ENCODE measurements at places on chromosomes 7 and 10.

DNA sequence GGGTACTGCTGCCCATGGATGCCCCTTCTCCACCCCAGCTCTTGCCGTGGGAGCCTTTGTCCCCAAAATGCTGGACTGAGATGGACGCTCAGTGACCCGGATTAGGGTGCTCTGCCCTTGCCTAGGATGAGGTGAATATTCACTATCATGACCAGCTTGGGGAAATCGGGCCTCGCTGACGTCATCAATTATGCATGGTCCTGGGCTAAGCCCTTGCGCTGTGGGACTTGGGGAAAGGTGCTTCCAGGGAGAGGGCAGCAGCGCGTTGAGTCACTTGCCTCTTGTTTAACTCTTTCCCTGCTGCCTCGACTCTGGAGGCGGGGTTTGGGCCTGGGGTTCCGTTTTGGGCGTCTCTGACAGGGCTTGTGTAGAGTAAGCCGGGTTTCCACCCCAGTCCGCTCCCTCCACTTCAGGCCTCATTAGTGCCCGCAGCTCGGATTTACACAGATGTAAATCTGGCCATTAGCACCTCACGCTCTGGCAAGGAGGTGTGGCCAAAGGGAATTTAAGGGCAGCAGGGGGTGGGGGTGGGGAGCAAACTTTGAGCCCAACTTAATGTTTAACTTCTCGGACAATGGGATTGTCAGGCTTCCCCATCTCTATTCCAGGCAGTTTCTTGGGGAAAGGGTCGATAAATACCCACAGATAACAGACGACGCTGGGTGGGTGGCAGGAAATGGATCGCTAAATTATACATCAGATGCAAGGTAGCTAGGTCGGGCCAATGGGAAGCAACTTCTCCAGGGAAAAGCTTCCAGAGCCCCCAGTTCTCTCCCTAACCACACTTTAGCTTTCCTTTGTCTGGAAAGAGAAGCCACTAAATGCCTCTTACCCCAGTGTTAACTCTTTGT is 51.3 kb upstream of the TCF7L2 start:
- no peak for DNase-seq

- DNase-seq = no peak
Observed at GRCh38 chr10:52741851-52742250, 30.7 kb downstream of the MBL2 start.

DNA sequence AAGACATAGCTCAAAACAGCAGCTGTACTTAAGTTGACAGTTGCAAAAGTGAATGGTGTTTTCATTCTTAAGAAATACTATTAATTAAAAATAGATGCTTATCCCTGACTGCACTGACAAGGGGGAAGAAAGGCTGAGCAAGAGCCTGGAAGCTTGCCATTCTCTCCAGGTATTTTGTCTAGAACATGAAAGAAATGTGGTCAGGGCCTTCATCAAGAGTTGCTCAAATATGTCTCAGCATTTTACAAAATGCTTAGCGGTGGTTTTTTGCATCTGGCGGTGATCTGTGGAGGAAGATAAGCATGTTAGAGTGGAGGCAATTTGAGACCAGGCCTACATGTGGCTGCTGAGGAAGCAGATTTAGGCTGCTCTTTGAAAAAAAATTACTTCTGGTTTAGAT is 46.4 kb upstream of the CC2D2B start:
- DNase-seq = no peak

DNA sequence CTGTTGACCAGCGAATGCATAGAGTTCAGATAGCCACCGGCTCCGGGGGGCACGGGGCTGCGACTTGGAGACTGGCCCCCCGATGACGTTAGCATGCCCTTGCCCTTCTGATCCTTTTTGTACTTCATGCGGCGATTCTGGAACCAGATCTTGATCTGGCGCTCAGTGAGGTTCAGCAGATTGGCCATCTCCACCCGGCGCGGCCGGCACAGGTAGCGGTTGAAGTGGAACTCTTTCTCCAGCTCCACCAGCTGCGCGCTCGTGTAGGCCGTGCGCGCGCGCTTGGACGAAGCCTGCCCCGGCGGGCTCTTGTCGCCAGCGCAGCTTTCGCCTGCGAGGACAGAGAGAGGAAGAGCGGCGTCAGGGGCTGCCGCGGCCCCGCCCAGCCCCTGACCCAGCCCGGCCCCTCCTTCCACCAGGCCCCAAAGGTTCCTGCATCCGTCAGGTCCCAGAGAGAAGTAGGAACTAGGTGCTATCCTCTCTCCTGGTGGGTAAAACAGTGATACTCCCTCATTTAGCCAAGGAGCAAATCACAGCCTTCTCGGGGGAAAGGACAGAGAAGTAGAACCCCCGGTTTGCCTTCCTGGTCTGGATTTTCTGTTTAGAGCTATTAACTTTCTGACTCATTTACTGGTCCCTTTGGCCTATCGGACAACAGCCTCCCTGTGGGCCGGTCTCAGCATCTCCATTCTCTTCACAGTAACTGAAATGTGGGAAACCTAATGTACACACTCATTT is 6.1 kb upstream of the HOXA2 start:
- no peak for DNase-seq

DNA sequence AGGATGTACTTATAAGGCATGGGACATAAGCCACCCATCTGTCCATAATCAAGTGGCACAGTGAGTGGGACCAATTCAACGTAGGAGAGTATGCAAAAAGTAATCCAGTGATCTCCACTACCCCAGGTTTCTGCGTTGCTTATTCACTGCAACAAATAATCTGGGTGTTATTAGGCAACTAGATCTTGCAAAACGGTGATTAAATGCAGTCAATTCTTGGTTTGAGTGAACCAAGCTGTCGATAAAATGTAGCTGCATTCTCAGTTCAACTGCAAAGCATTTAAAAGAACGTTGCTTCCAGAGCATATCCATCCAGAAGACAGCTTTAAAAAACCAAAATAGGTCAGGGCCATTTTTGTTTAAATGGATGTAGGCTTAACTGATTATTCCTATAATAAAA is 5.0 kb downstream of the LSMEM1 start:
- no peak for DNase-seq

- no peak for DNase-seq
Observed at GRCh38 chr10:124225467-124226270, 132.3 kb upstream of the CHST15 start.

- DNase-seq = no peak
Observed at GRCh38 chr7:116673457-116673865, 1.5 kb downstream of the MET start.

DNA sequence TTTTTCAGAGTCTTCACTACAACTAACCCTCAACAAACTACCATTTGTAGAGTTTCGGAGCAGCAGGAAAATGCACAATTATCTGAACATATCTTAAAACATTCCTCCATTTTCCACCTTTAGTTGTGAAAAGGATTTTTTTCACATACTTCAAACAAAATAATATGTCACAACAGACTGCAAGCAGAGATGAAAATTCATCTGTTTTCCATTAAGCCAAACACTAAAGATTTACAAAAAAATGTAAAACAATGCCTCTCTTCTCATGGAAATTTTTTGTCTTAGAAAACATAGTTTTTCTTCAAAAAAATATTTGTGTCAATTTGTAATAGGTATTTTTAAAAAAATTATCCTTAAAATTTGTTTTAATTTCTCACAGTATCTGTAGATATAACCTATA is 98.9 kb downstream of the ARHGAP12 start:
- no peak for DNase-seq

DNA sequence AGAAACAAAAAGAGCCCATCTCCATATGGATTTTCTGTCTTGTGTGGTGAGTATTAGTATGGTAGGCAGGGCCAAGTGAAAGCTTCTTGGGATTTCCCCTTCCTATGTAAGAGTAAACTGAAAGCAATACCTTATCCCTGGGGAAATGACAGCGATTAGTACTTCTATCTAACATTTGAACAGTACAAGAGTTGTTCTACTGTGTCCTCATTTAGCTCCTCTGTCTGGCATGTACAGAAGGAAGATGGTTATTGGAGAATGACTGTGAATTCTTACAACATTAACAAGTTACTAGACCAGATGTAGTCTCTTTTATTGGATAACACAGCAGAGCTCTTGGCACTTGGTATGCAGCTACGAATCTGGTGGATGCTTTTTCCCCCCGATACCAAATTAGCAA is 17.9 kb upstream of the TRIL start:
- no peak for DNase-seq

- no peak for DNase-seq
Observed at GRCh38 chr7:143343596-143343995, 18.9 kb downstream of the FAM131B start.

GRCh38 chr10:70587045-70587658 is 15.4 kb downstream of the PRF1 start:
- no peak for DNase-seq

- no peak for DNase-seq
Observed at GRCh38 chr7:128915271-128915819, 4.8 kb upstream of the KCP start.

- DNase-seq = no peak
Observed at GRCh38 chr7:70764701-70765208, 367.2 kb upstream of the GALNT17 start.

DNA sequence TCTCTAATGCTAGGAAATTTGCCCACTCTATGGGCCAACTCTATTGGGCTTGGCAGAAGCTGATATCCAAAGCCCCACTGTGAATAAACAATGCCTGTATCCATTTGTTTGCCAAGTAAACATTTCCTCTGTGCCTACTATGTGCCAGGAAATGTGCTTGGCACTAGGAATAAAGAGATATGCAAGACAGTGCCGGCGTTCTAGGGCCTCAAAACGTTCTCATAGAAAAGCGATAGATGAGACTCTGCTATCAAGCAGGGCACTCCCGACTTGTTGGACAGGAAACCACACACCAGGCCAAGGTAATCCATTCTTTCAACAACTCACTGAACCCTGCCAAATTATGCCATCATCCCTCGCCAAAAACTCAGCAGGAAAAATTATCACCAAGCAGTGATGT is 196.7 kb downstream of the IPMK start:
- DNase-seq = no peak

DNA sequence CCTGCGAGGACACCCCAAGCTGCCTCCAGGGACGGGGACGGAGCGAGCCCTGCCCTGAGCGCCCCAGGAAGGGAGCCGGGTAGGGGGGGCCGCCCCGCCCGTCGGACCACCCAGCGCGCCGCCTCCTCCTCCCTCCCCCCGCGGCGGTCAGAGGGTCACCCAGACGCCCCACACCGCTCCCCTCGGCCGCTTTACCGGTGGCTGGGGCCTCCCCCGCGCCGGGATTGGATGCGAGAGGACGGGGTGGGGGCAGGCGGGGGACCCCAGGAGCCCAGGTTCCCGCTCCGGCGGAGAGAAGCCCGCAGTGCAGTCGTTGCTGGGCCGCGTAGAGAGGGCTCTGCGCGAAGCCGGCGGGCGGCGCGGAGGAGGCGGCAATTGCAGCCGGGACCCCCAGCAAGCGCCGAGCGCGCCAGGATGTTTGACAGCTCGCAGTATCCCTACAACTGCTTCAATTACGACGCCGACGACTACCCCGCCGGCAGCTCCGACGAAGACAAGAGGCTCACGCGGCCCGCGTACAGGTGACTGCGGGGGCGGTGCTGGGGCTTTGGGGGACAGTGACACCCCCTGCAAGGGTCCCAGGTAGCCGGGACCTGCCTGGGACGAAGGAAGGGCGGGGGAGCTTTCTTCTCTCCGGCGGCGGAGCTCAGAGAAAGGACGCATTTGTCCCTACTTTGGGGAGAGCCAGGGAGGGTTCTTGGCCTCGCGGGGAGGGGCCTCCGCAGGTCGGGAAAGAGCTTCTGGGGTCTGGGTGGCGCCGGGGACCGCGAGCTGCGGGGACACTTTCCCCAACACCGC is at the start of gene FOXL3:
Gene FOXL3 (plus strand): TSS at position 415 of the 798 bp plus-strand sequence. CDS start 0 bp downstream, at position 415.
- no peak for DNase-seq

GRCh38 chr7:55202150-55202913 is 162.8 kb upstream of the LANCL2 start:
- DNase-seq = no peak

DNA sequence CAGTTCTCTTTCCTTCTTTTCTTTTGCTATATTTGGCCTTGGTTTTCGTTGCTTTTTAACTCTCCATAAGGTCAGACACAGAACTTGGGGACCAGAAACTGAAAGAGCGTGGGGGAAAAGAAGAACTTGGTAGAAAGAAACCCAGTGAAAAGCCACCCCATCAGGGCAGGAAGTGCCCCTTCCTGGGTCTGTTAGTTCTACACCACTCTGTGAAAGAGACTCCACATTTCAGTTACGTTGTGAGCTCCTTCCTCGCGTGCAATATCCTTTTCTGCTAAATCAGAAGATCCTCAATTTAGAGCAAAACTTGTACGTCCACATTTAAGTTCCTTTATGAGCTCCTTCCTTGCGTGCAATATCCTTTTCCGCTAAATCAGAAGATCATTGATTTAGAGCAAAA is 220.6 kb upstream of the FOXK1 start:
- DNase-seq = no peak

GRCh38 chr10:17838080-17838648 is 29.0 kb downstream of the MRC1 start:
- no peak for DNase-seq

DNA sequence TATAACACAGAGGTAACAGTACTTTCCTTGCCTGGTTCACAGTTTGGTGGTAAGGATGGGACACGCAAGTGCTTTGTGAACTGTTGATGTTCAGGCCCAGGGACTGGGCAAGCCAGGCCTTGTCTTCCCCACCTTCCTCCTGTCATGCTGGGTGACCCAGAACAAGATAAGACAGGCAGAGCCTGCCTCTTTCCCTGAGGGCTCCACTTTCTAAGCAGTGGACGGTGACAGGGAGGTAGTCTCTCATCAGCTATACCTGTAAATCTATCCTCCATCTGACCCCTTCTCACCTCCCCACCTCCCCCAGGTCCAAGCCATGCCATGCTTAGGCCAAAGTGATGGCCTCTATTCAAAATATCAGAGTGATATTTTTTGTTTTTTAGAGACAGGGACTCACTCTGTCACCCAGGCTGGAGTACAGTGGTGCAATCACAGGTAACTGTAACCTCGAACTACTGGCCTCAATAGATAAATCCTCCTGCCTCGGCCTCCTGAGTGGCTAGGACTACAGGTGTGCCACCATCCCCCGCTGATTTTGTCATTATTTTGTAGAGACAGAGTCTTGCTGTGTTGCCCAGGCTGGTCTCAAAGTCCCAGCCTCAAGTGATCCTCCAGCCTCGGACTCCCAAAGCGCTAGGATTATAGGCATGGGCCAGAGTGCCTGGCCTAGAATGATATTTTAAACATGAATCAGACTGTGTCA is 42.8 kb downstream of the PDLIM1 start:
- DNase-seq = no peak

GRCh38 chr7:139259142-139259541 is 28.1 kb downstream of the UBN2 start:
- no peak for DNase-seq

- DNase-seq = no peak
Observed at GRCh38 chr7:91852263-91852741, 28.2 kb downstream of the MTERF1 start.

DNA sequence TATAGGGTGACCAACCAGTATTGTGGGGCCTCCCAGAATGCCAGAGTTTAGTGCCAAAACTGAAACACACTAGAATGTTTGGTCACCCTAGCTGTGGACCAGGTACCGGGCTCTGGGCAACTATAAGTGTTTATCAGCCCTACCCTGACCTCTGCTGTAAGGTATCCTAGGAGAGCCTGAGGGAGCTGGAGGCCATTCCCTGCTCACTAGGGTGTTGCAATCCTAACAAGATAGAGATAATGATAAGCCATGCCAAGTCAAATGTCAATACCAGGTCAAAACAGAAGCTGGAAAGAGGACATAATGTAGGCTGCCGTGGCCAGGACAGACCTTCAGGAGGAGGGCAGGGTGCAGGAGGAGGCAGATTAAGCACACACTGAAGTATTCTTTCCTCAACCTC is 151.8 kb downstream of the KCNMA1 start:
- no peak for DNase-seq
